ENCODE measurements at places on chromosomes 2 and 18.

- DNase-seq: no peak
Observed at GRCh38 chr18:49476664-49477411, 10.2 kb downstream of the C18orf32 start.

DNA sequence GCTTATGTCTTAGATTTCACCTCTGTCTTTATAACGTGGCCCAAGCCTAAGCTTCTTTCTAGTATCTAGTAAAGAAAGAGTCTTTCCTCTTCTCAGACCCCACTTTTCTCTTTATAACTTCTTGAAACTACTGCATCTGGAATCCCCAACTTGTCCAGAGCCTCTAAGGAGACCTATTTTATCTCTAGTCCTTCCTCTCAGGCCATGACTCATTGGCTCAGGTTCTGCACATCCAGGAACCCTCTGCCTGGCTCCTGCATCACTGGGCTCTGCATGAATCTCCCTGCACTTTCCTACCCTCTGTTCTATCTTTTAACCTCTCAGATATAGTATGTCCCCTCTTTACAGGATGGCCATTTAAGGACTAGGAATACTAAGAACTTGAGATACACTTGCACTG, 124.7 kb downstream of the DNAH6 start:
- no peak for DNase-seq

DNA sequence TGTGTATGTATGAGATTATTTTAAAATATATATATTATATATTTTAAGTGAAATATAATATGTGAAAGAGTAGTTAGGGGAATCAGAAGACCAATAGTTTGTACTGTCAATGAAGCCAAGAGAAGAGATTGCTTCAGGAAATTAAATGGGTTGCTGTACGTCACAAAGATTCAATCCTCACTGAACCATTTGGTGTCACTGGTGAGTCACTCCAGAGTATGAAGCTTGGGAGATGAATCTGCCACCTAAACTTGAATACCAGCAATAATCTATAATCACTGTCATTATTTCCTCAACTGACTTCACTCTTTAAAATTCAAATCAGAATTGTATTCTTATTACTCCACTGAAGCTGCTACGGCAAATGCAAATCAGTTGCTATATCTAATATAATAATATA, 41.9 kb upstream of the SCN9A start:
- DNase-seq: no peak

DNA sequence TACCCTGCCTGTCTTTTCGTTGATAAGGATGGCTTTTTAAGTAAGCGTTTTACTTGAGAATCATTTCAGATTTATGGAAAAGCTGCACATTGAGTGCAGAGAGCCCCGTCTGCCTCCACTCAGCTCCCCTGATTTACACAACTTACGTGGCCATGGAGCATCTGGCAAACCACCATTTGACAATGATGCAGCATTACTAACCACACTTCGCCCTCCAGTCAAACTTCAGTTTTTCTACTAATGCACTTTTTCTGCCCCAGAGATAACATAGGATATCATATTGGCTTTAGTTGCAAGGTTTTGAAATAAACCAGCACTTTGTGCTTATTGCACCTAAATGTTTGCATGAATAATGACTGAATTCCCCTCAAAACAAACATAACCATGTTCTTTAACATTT, 165.1 kb upstream of the TPO start:
- DNase-seq: no peak

DNA sequence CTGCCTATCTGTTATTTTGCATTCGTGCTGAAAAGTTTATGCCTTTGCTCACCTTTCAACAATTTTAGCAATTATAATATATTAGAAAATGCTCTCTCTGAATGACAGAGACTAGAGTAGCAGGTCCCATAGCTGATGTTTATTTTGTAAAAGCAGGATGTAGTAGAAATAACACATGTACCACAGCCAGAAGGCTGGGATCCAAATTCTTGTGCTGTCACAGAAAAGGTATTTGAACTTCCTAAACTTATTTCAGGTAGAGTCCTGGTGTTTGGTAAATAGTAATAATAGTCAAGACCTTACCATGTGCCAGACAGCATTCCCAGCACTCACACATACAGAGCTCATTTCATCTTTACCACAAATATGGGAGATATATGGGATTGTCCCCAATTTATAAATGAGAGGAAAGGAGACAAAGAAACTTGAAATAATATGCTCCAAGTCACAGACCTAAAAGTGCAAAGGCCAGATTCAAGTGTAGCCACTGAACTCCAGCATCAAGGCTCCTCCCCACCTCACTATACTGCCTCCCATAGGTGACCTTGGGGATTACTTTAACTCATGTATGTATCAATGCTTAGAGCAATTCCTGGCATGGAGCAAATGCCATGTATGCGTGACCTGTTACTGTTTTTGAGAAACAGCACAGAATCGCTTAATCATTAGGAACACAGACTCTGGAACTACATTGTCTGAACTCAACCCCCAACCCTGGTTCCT, 284.7 kb upstream of the RAB12 start:
- DNase-seq: no peak

All from HFF-Myc (cell line).